ENCODE measurements at places on chromosomes 7 and 10.

- DNase-seq, result no peak
Observed at GRCh38 chr7:27242555-27243339, at the start of gene EVX1. Gene EVX1, plus strand, starts transcription at chr7:27242802. Its CDS starts 229 bp downstream, at chr7:27243031.

GRCh38 chr7:48786951-48787350 lies 137.4 kb upstream of the CDC14C start:
- no peak for DNase-seq

DNA sequence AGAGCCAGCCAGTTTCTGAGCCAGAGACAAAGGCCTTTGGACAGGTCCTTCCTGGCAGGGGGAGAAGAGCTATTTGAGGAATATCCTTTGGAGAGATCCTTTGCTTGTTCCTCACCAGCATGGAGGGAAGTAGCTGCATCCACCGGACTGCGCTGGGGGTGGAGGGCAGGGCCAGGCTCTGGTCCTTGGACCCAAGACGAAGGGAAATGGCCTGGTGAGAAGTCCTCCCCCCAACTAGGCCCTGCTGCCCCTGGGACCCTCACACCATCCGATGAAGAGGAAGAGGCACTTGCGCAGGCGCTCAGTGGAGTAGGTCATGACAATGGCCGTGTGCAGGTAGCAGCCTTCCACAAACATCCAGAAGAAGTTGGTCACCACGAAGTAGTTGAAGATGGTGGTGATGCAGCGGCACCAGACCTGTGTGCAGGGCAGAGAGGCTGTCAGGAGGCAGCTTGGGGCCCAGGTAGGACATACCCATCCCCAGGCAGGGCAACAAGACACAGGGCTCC lies 19.8 kb downstream of the CRHR2 start:
- DNase-seq, result no peak

GRCh38 chr10:127999297-128000129 lies 92.6 kb downstream of the PTPRE start:
- DNase-seq, result peak; percentile 62

DNA sequence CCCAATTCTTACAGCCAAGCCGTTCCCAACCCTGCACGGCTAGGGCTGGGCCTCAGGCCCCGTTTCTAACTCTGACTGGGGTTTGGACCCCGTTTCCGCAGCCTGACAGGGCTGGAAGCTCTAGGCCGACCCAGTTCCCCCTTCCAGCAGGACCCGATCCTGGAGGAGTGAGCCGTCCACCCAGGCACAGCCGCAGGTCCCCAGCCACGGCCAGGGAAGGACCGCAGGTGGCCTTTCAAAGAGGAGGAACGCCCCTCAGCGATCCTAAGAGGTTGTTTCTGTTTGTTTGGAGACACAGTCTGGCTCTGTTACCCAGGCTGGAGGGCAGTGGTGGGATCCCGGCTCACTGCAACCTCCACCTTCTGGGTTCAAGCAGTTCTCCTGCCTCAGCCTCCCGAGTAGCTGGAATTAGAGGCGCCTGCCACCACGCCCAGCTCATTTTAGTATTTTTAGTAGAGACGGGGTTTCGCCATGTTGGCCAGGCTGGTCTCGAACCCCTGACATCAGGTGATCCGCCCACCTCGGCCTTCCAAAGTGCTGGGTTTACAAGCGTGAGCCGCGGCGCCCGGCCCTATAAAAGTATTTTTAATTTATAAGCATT lies 778 bp upstream of the GET4 start:
- DNase-seq, result no peak

DNA sequence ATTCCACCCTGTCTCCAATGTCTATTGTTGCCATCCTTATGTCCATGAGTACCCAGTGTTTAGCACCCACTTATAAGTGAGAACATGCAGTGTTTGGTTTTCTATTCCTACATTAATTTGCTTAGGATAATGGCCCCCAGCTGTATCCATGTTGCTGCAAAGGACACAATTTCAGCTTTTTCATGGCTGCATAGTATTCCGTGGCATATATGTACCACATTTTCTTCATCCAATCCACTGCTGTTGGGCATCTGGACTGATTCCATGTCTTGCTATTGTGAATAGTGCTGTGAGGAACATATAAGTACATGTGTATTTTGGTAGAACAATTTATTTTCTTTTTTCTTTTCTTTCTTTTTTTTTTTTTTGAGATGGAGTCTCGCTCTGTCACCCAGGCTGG lies 68.2 kb downstream of the TMEM178B start:
- no peak for DNase-seq

DNA sequence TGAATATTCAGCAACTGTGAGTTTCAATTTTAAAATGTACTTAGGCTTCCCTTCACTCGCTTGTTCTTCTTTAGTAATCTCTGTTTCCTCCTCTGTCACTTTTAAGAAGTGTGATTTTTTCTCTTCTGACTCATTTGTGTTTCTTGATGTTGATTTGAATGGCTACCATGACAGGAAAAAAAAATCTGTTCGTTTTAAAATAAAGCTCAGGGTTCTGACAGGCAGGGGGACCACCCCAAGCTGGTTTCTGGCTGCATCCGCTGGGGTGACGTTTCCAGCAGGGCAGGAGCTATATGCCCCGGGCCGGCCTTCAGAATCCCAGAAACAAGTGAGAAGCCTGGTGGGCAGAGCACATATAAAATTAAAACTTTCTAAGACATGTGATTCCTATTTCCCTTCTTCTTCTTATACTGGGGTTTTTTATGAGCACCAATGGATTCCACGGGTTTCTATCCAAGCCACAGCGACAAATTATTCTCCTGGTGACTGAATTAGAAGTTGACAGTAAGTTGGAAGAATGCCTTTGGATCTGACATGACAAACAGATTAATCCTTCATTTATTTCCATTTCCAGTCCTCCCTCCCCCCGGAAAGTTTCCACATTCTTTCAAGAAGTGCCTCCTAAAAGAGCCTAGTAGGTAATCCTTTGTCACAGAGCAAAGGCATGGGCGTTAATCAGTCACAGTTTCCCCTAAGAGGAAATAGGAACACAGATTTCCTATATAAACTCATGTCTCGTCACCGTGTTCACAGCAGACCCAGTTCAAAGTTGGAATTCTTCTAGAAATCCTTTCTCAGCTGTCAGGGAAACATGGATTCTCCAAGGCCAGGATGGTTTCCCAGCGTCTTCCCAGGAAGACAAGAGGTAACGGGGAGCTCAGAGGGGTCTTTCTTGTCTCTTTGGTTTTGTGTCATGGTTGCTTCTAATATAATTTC lies 79.9 kb downstream of the PTPRE start:
- DNase-seq, result no peak

DNA sequence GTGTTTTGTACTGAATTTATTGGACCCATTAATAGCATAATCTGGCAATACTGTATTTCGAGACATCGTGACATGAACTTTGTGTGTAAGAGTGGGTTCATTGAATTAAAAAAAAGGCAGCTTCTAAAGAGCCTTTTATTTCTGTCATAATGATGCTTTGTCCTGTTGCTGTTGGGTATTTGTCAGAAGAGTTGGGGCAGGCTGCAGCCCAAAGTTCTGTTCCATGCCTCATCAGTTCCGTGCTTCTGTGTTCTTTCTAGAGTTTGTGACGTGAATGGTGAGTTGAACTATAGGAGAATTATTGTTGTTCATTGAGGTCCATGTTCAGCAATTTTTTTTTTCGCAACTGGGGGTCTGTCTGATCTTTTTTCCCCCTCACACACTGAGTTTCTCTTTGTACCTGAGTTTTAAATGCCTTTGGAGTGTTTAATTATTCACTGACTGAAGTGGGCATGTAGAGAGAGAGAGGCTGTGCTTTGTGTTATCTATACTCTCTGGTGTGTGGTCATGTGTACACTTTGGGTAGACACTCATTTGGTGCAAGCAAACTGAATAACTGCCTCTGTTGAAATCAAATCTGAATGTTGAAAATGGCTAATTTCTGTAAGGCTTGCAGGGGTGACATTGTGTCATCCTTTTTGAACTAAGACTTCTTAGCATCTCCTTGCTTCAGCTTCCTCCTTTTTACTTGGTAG lies 69.8 kb downstream of the ADD3 start:
- DNase-seq, result peak; percentile 82

DNA sequence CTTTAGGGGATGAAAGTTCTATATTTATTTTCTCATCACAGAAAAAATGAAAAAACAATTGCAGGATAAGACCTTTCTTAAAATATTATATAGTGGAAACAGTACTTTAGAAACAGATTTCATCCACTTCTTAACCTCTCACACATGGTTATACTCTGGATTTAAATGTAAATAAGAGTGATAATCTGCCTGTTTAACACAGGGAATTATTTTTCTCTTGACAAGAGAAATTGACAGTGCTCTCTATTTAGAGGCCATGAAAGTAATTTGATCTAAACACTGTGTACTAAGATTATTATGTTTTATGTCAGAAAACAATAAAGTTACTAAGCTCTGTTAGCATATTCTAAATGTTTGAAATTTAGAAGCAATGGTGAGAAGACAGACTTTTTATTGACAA lies 88.4 kb downstream of the PHF14 start:
- no peak for DNase-seq

DNA sequence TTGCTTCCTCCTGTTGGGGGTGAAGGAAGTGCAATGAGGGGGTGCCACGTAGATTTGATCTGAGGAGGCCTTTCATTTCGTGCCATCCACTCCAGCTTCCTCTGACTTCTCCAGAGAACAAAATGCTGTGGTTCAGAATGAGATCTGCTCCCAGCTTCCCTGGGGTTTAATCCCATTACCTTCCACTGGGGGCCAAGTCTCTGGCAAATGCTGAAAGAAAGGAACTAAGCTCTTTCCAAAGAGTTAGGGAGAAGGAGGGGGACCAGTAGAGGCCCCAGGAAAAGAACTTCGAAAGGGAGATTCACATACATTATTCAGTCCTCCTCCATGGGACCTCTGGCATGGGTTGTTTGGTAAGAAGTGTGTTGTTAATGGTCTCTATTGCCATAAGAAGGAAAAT lies 727.0 kb downstream of the TYW1 start:
- DNase-seq, result no peak

DNA sequence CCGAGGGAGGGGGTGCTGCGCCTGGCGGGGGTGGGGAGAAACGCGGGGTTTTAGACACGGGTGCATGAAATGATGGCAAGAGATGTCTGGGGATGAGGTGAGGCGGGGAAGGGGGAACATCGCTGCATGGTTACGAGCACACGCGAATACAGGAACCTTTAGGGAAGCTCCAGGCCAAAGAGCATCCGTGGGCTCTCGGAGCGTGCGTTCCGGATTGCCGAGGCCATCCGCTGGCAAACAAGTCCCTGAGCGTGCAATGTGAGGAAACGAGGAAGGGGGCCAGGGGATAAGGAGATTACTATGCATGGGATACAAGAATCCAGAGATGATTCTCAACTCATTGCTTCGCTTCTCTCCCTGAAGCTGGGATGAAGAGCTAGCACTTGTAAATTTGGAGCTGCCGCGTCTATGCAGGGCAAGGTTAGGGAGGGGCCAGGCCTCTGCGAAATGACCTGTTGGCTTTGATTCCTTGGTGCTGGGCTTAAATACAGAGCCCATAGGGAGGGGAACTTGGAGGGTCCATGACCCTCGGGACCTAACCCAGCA lies 520 bp upstream of the WNT2 start:
- no peak for DNase-seq

GRCh38 chr7:41103331-41103730 lies 599.6 kb downstream of the INHBA start:
- DNase-seq, result no peak

GRCh38 chr10:48587101-48587500 lies 17.8 kb downstream of the ARHGAP22 start:
- DNase-seq, result no peak

GRCh38 chr10:30116041-30116491 lies 56.7 kb upstream of the JCAD start:
- DNase-seq, result no peak

- DNase-seq, result no peak
Observed at GRCh38 chr7:35617041-35617440, 77.9 kb downstream of the HERPUD2 start.

DNA sequence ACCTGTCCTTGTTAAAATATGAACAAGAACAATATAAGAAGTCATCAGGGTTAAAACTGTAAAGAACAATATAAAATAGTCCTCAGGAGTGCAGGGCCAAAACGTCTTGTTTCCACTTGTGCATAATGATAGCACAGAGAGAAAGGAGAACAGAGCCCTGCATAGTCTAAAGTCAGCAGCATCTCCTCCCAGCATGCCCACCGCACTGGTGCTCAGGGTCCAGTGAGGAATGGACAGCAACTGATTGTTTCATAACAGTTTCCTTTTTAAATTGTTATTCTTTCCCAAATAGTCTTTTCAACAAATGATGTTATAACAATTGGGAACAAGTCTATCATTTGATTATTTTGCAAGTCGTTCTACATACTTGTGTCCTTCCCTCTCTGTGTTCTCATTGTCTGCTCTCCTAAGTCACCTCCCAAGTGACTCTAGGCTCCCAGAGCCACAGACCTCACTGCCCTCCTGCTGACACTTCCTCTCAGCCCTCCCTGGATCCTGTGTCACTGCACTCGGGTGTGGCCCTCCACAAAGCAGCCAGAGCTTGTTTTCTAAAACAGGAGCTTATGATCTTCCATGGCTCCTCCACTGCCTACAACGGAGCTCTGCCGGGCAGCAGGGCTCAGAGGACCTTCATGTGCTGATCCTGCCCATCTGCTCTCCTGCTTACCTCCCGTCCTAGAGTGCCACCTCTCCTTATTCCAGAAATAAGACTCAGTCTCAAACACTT lies 27.6 kb downstream of the COBL start:
- DNase-seq, result peak; percentile 40

DNA sequence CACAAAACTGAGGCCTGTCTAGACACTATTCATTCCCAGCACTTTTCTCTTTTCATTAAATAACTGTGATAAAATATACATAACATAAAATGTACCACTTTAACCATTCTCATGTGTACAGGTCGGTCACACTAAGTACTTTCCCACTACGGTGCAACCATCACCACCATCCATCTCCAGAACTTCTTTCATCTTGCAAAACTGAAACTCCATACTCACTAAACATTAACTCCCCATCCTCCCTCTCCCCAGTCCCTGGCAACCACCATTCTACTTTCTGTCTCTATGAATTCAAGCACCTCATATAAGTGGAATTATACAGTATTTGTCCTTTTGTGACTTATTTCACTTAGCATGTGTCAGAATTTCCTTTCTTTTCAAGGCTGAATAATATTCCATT lies 53.0 kb downstream of the ARHGAP12 start:
- no peak for DNase-seq

- DNase-seq, result no peak
Observed at GRCh38 chr10:114261076-114261475, 22.0 kb downstream of the VWA2 start.

Measured in midbrain (tissue), 1 donor.